ENCODE measurements at places on chromosomes 3 and 15.

DNA sequence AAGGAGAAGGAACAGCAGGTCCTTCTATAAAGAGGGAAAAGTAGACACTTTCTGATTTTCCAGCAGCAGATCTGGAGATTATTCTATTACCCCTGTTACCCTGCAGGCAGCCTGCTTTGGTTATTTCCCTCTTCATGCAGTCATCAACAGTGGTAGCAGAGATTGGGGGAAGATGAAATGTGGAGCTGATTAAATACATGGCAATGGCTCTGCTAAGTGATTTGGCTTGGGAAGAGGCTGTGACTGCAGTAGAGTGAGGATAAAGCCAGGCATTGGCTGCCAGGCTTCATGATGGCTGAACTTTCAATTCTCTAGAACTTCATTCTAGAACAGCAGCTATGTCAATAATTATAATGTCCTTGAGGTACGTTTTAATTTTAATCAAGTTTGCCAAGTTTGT is 29.1 kb downstream of the PTX3 start:
- DNase-seq: no peak

GRCh38 chr15:53072077-53072476 is 281.9 kb upstream of the ONECUT1 start:
- DNase-seq: no peak

GRCh38 chr3:127761441-127761801 is 60.9 kb downstream of the MGLL start:
- no peak for DNase-seq

DNA sequence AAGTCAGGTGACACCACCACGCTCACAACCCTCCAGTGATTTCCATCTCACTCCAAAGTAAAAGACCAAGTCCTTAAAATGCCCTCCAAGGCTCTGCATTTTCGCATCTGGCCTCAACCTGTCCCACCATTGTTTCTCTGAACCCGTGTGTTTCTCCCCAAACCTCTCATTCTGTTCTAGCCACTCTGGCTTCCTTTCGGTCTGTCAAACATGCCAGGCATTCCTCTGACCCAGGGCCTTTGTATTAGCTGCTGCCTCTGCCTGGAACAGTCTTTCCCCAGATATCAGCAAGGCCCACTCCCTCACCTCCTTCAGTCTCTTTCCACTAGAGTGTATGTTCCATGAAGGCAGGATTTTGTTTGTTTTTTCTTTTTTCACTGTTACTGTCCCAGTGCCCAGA is 16.0 kb downstream of the MAP2K5 start:
- no peak for DNase-seq

DNA sequence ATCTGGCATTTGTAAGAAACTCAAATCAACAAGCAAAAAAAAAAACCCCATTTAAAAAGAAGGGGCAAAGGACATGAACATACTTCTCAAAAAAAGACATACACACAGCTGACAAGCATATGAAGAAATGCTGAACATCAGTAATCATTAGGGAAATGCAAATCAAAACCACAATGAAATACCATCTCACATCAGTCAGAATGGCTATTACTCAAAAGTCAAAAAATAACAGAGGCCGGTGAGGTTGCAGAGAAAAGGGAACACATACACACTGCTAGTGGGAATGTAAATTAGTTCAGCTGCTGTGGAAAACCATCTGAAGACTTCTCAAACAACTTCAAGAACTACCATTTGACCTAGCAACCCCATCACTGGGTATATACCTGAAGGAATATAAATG is 199.4 kb upstream of the THBS1 start:
- DNase-seq: no peak

DNA sequence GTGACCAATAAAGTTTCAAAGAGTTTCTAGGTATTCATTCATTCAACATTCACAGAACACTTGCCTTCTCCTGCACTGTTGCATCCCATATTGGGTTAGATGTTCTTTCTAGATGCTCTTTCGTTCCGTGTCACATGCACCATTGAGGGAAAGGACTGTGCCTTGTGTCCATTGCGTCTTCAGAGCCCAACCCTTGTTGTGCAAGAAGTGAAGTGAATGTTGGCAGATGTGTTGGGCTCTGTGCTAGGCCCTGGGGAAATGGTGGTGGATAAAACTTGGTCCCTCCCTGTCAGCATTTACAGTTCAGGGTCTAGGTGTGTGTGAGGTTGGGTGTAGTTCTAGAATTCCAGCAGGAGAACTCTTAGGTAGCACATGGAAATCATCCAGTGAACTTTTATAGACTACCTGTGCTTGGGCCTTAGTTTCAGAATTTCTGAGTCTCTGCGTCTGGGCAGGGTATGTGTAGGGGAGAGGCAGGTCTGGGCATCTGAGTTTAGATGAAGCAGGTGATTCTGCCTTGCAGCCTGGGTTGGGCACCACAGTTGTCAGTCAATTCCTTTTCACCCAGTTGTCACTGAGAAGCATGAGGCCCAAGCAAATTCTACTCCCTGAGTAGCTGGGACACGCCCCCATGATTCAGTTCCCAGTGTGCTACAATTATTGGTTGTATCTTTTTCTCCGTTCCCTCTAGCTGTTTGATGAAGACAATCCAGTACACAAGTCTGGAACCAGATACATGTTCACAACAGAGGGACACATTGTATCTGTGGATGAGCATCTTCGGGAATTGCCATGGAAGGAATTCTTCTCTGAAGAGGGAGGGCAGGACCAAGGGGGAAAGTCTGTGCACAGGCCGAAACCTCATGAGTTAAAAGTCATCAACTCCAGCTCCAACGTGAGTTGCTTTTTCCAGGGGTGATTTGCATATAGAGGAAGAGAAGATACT is 25.4 kb downstream of the EDEM1 start:
- DNase-seq: no peak

DNA sequence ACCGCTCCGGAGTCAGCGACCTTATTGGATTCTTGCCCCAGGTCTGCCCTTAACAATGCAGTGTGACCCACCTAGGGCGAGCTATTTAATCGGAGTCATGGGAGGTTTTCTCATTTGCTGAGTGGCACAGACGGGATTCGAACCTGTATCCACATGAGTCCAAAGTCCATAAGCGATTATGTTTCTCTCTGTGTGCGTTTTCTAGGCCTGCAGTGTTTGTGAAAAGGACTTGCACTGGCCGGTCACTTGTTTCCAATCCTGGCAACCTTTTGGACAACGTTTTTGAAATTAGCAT is 691 bp upstream of the HDGFL3 start:
- DNase-seq: no peak

DNA sequence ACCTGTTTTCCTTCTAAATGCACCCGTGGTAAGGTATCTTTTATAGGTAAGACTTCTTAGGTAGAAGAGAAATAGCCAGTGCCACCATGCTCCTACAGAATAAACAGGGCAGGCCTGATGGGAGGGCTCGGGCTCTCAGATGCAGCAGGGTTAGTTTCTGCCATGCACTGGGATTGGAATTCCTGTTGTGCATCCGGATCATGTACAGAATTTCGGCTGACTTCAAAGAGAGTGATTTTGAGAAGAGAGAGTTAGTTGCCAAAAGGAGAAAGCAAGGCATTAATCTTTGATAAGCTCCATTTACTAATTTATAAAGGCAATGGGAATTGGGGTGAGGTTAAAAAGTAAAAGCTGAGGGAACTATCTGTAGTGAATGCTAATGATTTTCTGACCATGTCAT is 211.2 kb downstream of the WDR72 start:
- no peak for DNase-seq

DNA sequence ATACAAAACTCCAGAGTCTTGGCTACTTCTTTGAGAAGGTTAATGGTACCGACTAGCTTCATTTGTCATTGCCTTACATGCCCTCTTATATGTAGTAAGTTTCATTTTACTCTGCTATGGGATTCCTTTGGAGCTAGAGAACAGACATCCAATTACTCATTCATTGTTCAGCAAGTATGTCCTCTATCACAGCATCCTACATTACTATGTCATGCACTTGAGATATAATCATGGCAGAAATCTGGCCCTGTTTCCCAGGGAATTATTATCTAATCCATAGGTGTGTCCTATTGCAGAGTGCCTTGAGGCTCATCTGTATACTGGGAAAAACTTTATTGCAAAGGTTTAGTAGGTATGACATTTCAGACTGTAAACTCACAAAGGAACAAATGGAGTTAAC is 333.1 kb upstream of the NECTIN3 start:
- DNase-seq: no peak

GRCh38 chr3:67171841-67172240 is 173.7 kb downstream of the KBTBD8 start:
- DNase-seq: no peak

GRCh38 chr3:116141724-116142123 is 303.6 kb downstream of the LSAMP start:
- DNase-seq: no peak

DNA sequence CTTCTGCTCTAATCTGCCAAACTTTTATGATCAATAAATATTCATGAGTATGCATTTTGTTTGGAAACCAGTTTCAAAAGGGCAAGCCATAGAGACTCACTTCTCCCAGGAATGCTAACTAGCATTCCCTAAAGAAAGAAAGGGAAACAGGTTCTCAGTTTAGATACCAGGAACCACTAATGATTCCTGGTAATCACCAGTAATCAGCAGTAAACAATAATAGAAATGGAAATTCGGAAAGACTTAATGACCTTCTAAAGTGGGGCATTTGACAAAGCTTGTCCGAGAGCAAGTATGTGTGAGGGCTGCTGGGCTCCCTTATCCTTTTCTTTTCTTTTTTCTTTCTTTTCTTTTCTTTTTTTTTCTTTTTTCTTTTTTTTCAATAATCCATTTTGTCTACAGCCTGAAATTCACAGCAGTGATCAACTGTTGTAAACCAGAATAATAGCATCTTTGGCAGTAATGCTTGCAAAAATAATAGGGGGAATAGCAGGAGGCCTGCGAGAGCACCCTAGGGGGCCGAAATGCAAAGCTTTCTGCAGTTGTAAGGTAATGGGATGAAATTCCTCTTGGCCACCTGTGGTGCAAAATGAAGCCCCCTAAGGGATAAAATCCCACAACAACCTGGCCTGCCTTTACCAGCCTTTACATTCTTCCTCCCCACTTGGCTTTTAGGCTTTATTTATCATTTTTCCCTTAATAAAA is 253.2 kb downstream of the ZPLD1 start:
- no peak for DNase-seq

DNA sequence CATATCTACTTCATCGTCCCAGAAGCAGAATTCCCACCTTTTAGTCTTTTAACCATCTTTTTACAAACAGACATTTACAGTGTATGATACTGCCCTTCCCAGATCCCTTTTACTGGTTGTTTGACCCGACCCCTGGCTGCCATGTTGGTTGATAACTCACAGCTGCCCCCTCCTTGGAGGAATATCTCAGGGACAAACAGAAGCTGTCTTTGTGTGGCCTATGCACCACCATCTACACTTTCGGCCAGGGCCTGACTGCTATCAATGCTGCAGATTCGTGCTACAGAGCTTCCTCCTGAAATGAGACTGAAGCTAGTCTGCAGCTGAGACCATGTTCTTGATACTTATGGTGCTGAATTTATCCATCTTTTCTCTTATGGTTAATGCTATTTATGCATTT is 6.6 kb upstream of the POLQ start:
- DNase-seq: no peak

GRCh38 chr15:96505014-96505413 is 174.5 kb downstream of the NR2F2 start:
- DNase-seq: no peak

GRCh38 chr3:11363715-11364114 is 91.5 kb downstream of the ATG7 start:
- no peak for DNase-seq

- no peak for DNase-seq
These were observed 7.9 kb downstream of the VGLL4 start for GRCh38 chr3:11635680-11636393.

DNA sequence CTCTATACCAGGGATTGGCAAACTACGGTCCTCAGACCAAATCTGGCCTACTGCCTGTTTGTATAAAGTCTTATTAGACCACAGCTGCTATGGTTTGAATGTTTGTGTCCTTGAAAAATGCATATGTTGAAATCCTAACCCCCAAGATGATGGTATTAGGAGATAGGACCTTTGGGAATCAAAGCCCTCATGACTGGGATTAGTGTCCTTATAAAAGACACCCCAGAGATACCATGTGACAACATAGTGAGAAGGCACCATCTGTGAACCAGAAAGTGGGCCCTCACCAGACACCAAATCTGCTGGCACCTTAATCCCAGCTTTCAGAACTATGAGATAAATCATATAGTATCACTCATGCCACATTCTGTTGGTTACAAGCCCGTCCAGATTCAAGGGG is 7.4 kb downstream of the HMCES start:
- no peak for DNase-seq

GRCh38 chr3:183701744-183702143 is 4.1 kb downstream of the YEATS2 start:
- no peak for DNase-seq

GRCh38 chr15:59367022-59367451 is 5.6 kb downstream of the MYO1E start:
- no peak for DNase-seq

- no peak for DNase-seq
These were observed 307.0 kb upstream of the ROPN1 start for GRCh38 chr3:124298951-124299350.

- no peak for DNase-seq
These were observed 235.9 kb downstream of the LPP start for GRCh38 chr3:188389711-188390342.

DNA sequence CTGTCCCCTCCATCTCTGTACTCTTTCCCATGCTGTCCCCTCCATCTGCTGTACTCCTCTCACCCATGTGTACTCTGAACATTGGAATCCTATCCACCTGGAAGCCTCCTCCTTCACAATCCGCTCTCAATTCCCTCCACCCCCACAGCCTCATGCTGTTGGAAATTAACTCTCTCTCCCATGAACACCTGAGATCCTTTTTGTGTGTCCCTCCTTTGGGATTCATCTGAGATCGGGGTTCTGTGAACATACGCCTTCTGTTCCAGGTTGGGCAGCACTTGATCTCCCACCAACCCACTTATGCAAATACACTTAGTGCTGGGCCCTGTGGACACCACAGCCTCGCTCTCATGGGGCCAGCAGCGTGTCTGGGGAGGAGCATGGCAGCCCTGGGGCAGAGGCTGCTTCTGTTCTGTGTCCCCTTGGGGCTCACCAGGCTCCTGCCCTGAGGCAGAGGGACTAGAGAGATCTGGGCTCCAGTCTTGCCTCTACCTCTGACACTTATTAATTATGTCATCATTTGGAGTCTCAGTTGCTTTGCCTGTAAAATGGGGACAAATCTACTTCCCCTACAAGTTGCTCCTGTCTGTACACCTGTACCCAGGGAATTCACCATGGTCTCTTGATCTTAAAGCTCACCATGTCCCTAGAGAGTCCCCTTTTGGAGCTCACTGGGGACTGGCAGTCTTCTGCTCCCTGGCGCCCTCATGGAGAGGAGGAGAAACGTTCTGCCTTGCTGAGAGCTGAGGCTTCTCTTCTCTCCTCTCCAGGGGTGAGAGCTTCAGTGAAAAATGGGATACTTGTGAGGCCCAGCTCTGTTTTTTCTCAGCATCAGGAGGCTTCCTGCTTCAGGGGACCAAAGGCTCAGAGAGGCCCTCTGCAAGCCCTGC is 42.7 kb downstream of the ITGA11 start:
- DNase-seq: no peak

DNA sequence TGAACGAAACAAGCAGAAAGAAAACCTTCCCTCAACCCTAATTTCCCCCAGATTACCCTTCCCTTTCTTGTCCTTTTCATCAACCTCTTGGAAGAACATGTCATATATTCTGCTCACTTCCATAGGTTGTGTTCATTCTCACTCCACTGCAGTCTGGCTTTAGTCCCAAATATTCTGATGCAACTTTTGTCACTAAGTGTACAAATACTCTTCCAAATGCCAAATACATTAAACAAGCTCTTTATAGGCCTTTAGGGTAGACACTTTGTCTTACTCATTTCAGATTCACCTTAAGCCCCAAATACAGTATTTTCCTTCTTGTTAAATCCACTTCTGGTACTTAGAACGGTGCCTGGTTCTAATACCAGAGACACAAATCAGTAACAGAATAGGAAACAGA is 406.5 kb upstream of the CDIN1 start:
- DNase-seq: no peak

Measured in T-helper 1 cell (primary cell).